ENCODE measurements at places on chromosomes 11 and 22. TPM values are rescaled to one million over a fixed set of nuclear protein-coding genes. Genes with fewer than 3 reads are reported as not detected.

JAML gene
- 53.1 TPM for total RNA-seq

ASPHD2 gene
- 17.4 TPM for total RNA-seq

RPS6KB2 gene
- total RNA-seq = 69.5 TPM

MMP1 gene
- not detected for total RNA-seq

LTBP3 gene
- total RNA-seq = 106 TPM
